AG20443 (cell line): ENCODE measurements at places on chromosomes 6 and 20.

GRCh38 chr20:62010551-62011402 is 54.9 kb downstream of the TAF4 start:
- peak; percentile 91 for DNase-seq

GRCh38 chr20:59670786-59671492 is 66.6 kb downstream of the PHACTR3 start:
- DNase-seq, result no peak

DNA sequence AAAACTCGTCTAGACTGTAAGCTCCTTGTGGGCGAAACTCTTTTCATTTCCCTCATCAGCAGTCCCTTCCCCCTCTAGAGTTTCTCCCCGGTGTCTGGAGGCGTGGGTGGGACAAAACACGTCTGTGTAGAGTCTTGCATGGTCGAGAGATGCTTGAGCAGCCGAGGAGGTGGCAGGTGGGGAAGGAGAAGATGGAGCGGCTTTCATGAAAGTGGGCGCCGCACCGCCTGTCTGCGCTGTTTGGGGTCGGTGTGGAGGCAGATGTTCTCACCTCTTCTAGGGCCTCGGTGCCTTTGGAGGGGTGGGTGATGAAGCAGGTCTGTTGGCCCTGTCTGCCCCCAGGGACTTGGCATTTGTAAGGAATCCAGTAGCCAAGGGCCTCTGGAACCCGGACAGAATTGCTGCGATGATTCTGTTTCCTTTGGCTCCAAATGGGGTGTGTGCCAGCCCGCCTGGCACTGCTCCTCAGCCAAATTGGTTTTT is 1.2 kb downstream of the BRPF3 start:
- DNase-seq, result no peak

DNA sequence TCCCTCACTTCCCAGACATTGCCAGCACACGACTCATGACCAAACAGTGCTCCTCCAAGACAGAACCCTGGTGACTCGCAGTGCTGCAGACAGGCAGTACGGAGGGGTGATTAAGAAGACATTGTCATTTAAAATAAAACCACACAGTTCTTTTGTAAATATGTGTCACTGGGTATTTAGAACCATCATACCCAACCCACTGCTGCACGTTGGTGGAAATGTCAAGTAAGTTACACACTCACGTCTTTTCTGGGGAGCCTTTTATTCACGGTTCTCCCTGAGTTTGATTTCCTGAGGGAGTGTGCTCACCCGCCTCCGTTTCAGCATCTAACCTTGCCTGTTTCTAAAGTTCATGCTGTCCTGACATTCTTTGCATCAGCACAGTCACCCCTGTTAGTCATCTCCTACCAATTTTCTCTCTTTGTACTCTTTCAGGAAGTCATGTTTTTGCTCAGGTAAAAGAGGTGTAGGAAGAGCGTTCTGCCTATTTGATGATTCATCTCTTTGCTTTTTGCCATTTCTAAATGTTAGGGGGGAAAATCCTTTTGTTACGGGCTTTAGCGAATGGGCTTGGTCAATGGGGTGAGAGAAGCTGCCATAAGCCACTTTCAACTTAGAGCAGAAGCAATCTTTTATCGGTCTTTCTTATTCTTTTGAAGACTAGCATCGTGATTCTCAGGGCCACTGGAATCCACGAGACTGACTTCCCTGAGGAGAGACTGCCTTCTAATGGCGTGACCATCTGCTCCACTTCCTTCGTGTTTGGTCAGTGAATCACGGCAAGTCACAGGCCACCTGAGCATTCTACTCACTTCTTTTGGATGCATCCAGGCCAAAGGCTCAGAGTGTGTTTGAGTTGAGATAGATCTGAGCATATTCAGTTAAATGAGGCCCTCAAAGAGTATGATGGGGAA is 512.8 kb upstream of the JARID2 start:
- peak; percentile 48 for DNase-seq

DNA sequence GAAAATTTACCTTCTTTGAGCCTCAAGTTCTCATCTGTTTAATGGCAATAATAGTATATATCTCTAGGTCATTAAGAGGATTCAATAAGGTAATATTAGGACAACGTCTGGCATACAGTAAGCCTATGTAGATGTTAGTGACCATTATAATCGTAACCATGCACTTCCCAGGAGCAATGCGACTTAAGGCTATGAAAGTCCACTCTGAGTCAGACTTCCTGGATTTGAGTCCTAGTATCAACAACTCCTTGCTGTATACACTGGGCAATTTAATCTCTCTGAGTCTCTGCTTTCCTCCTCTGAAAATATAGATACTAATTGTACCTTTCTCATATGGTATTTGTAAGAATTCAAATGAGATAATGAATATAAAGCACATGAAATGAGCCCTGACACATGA is 168.1 kb upstream of the HDDC2 start:
- no peak for DNase-seq

DNA sequence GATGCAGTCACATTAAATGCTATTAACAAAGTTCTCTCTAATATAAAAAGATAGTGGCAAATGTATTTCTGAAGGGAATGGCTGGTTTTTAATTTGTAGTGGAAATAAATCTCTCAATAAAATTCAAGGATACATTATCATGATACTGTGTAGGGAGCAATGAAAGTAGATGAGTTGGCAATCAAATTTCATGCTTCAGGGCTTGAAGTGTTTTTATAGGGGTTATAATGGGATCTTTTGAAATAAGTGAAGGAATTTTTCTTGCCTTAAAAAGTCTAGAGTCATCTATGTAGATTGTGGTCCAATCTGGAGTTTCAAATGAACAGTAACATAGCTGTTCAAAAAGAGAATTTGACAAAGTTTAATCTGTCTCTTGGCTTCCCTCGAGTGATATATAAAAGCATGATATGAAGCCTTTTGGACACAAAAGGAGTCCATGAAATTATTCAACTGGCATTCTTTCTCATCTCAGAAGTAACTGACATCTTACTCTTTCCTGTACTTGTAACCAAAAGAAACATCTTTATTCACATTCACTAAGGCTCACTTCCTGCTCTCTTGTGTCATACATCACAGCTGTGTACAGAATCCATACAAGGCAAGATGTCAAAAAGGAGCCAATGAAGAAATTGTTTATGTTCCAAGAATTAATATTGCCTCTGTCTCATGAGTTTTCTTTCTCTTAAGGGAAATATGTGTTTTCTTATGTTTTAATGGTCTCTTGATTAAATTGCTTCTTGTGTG is 591.0 kb upstream of the GJE1 start:
- no peak for DNase-seq

- no peak for DNase-seq
These were observed 477.1 kb downstream of the BTBD3 start for GRCh38 chr20:12394786-12395185.

- DNase-seq, result no peak
These were observed 64.9 kb upstream of the ZFP64 start for GRCh38 chr20:52256454-52256853.

DNA sequence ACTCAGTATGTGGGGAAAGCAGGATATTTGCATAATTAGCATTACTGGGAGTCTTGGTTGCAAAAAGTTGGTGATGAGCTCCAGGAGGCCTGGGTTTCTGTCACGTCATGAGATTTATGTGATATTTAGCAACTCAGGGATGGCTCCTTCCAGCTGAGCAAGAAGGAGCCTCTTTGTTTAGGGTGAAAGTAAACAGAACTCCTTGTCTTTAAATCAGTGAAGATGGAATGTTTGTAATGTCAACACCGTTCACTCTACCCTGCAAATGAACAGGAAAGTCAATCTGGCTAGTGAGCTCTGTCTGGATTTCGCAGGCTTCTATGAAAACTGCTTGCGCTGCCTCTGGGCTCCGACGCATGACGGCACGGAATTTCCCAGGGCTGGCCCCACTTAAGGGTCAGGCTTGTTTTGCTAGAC is 86.9 kb downstream of the PXDC1 start:
- DNase-seq, result no peak

DNA sequence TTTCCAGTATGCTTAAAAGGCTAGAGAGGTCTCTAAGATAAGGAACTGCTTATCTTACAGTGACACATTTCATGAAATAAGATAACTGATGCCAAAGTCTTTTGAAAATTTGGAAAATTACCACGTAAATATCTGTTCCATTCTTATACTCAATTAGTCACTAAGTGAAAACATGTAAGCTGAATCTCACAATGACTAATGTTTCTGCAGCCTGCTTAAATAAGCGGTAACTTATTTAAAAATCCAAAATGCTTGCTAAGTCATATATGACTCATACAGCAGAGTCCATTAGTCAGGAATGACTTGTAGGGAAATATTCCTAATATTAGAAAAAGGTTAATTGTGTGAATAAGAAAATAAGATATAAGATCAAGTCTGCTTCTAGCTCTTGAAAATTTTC is 27.8 kb upstream of the LGSN start:
- DNase-seq, result peak; percentile 56

DNA sequence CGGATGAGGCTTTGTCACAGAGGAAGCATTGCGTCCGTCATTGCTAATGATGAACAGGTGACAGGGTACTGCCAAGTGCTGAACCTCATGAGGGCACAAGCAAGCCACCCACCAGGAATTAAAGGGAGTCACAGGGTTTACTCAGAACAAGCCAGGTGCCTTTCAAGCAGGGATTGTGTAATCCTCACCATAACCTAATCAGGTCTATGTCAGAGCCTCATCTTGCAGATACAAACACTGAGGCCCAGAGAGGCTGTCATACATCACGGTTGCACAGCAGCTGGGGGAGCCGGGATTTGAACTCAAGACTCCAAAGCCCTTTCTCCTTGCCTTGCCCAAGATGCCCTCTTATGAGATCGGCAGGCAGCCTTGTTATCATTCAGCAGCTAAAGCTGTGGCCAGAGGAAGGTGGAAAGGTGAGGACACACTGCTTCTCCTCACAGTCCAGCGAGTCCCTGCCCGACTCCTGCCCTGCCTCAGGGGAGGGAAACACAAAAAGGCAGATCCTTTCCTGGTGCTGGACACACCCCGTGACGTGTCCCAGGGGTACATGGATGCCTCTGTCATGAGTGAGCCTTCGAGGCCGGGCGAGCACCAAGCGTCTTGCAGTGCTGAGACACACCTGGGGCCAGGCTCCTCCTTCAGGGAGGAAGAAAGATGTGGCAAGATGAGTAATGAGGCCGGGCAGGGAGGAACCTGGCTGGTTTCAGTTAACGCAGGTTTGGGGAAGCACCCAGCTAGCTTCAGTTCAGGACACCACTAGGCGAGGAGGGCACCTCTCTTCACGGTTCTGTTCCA is 214.9 kb downstream of the LY86 start:
- DNase-seq, result no peak

DNA sequence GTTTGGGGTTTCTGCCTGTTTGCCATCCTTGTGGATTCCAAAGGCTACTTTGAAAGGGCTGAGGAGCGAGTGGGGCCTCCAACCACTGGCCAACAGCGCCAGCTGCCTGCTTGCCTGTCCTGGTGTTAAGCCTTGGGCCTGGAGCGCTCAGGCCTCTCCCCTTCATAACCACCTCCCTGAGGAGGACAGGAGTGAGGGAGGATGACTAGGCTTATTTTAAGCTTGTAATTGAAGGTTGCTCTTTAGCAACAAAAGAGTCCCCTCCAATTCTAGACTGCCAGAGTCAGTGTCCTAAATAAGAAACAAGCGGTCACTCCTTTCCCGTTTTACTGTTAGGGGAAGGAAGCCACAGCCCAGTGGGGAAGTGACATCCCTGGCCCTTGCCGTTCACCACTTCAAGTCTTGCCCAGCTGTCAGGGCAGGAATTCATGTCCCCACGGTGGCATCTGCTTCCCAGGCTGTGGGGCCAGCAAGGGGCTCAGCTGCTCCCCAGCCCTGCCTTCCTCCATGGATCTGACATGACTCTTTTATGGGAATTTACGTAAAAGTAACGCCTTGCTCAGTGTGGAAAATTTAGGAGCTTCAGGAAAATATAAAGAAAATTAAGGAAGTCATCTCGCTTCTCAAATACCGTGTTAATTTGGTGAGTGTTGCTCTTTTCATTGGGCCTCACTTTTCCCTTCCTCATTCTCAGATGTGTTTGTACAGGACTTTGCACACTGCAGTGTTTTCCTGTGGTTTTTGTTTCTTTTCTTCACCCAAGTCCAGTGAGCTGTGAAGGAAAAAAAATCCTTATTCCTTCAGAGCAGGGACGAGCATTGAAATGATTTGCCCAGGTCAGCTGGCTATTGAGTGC is 57.8 kb downstream of the SSR1 start:
- no peak for DNase-seq

DNA sequence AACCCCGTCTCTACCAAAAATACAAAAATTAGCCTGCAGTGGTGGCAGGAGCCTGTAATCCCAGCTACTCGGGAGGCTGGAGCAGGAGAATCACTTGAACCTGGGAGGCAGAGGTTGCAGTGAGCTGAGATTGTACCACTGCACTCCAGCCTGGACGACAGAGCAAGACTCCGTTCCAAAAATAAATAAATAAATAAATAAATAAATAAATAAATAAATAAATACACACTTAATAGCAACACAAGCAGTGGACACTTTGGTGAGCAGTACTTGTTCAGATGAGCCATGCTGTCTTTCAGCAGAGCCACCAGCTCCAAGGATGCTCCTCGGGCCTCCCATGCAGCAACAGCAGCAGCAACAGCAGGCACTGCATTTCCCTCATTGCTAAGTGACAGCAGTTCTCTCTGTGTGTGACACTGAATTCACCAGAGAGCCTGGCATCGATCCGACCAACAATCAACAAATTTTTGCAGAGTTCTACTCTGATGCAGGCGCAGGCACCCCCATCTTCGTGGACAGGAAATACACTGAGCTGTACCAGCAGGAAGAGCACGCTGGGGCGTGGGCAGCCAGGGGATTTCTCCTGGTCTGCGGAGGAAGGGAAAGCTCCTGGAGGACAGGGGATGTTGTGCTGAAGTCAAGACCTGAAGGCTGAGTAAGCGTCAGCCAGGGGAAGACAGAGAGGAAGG is 54.0 kb upstream of the SNX9 start:
- no peak for DNase-seq

DNA sequence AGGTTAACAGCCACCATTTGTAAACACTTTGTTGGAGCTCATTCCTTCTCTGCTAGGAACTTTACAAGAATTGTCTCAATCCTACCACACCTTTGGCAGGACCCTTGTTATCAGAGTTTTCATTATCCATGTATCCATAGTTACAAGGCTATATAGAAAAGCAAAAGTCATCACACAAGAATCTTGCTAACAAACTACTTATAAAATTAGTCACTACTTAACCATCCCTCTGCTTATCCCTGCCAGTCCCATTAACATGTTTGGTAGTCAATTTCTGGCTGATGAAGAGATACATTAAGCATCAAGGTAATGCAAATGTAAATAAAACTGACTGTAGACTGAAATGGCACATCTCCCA is 10.4 kb downstream of the ZSWIM3 start:
- peak; percentile 70 for DNase-seq

- peak; percentile 11 for DNase-seq
These were observed 912 bp downstream of the EYA4 start for GRCh38 chr6:133241901-133242636.

GRCh38 chr6:38750968-38751615 is 36.0 kb downstream of the DNAH8 start:
- DNase-seq, result no peak

GRCh38 chr20:37921341-37921929 is 18.5 kb downstream of the VSTM2L start:
- DNase-seq, result no peak

DNA sequence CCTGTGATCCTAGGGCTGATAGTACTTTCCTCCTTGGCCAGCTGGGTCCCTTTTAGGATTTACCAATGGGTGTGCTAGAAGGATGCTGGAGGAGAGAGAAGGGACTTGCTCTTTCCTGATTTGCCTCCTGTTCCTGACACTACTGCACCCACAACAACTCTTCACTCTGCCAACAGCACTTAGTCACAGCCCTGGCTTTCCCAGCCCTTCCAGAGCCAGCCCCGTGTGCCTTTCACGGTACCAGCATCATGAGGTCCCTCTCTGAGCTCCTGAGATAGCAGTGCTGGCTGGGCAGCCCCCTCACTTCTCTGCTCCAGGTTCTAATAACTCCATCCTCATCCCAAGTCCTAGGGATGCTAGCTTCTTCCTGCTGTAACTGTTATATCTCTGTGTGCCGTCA is 80.9 kb downstream of the DNAH8 start:
- DNase-seq, result no peak

- peak; percentile 7 for DNase-seq
These were observed 2.7 kb upstream of the MEI4 start for GRCh38 chr6:77650098-77650663.
